ENCODE measurements at places on chromosomes 3 and 15.

DNA sequence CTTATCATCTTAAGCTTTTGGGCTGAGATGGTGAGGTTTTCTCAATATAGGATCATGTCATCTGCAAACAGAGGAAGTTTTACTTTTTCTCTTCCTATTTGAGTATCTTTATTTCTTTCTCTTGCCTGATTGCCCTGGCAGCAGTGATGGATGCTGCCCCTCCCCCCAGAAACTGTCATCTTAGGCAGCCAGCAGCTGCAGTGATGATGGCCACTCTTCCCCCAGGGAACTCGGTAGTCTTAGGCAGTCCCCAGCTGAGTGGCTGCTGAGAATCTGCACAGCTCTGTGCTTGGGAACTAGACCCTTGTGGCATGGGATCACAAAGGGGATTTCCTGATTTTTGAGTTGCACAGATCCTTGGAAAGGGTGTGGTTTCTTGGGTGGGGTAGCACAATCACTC is 791.1 kb upstream of the ALCAM start:
- no peak for DNase-seq

- DNase-seq, result no peak
Observed at GRCh38 chr15:95371664-95372063, 958.8 kb upstream of the NR2F2 start.

- DNase-seq, result no peak
Observed at GRCh38 chr3:50127251-50127691, 27.9 kb upstream of the SEMA3F start.

GRCh38 chr15:34124651-34125050 is 22.8 kb downstream of the PGBD4 start:
- no peak for DNase-seq

GRCh38 chr3:52001443-52001974 is 5.8 kb upstream of the RPL29 start:
- DNase-seq, result peak; percentile 77

DNA sequence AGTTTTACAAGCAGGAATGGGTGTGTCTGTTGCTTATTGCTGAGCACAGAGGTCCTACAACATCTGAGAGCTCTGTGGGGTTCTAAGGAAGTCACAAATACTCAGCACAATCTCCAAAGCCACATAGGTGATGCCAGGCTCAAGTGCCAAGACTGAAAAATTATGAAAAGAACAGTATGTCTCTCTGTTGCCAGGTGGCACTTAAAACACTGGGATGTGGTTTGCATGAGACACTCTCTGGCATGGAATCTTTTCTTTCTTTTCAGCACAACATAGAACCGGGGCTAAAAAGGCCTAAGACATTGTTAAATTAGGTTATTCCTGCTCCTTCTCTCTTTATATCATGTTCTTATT is 127.3 kb upstream of the PRICKLE2 start:
- DNase-seq, result no peak

DNA sequence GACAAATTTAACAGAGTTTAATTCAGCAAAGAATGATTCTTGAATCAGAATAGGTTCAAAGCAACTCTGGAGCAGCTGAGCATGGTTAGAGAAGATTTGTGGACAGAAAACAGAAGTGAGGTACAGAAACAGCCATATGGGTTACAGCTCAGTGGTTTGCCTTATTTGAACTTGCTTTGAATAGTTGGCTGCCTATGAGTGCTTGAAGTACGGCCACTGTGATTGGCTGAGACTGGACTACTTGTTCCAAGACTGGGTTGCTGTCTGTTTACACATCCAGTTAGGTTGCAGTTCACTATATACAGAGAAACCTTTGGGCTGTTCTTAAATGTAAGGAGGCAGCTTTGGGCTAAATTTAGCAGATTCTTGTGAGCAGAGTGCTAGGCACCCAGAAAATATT is 79.4 kb upstream of the CADPS start:
- DNase-seq, result no peak

- DNase-seq, result no peak
Observed at GRCh38 chr3:126316031-126316461, 41.2 kb downstream of the KLF15 start.

GRCh38 chr15:87365186-87365585 is 891.4 kb downstream of the NTRK3 start:
- no peak for DNase-seq

GRCh38 chr15:42707873-42708544 is 28.9 kb downstream of the CDAN1 start:
- DNase-seq, result no peak

Data from activated T-helper 9 cell treated with anti-CD3 and anti-CD28 coated beads, Interleukin-2, amount 50 U/mL, for 16 hours (primary cell).